Sigmoid colon (tissue), 7 donors: ENCODE measurements at places on chromosomes 7 and 10. TPM values are rescaled to one million over a fixed set of nuclear protein-coding genes. Genes with fewer than 3 reads are reported as not detected.

- no peaks in the 10 kb centered on the region for H3K27me3 ChIP-seq
- no peaks in the 10 kb centered on the region for H3K36me3 ChIP-seq
- H3K4me1 ChIP-seq = no peaks in the 10 kb centered on the region
- no peak overlapping the region for H3K4me3 ChIP-seq
Measured at GRCh38 chr7:26599982-26600381, 264.4 kb downstream of the SKAP2 start.

DNA sequence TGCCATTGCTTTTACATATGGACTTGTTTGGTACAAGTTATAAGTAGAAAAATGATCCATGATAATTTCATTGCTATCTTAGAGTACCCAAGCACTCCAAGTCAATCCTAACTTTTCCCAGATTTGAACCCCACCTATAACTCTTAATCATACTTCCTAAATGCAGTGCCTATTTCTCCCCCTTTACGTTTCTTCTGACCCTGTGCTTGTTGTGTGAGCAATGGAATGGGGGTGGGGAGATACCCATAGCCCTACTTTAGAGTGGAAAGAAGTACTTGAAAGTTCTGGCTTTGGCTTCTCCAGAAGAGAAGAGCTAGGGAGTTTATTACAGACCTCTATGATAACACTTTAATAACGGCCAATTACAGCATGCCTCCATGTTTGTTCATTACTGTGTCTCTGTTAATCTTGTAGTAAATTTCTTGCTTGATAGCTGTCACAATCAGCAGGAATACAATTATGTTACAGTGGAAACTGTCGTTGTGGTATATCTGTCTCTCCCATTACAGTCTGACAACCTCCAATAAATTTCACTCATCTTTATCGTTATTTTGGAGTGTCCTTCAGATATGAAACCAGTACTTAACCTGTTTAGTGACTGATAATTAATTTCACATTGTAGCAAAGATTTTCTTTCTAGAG, 34.0 kb downstream of the CNPY1 start:
- H3K36me3 ChIP-seq = no peaks in the 10 kb centered on the region
- H3K4me3 ChIP-seq = no peak overlapping the region
- no peak for DNase-seq
- no peak overlapping the region for H3K27ac ChIP-seq

DNA sequence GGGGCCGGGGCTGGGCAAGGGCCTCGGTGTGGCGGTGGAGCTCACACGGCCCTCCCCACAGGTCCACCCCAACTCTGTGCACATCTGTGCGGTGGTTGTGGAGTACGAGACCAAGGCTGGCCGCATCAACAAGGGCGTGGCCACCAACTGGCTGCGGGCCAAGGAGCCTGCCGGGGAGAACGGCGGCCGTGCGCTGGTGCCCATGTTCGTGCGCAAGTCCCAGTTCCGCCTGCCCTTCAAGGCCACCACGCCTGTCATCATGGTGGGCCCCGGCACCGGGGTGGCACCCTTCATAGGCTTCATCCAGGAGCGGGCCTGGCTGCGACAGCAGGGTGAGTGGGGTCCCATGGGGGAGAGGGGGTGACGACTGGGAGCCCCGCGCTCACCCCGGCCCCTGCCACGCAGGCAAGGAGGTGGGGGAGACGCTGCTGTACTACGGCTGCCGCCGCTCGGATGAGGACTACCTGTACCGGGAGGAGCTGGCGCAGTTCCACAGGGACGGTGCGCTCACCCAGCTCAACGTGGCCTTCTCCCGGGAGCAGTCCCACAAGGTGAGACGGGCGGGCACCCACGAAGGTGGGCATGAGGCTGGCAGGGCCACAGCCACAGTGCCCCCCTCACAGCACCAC, 8.8 kb downstream of the TMEM120A start:
- peaks cover 43% of the 10 kb centered on the region for H3K36me3 ChIP-seq
- H3K27ac ChIP-seq = peak overlapping the region; percentile 23
- peaks cover 16% of the 10 kb centered on the region for H3K4me1 ChIP-seq
- no peak for DNase-seq
- H3K27me3 ChIP-seq = no peaks in the 10 kb centered on the region
- no peak overlapping the region for H3K4me3 ChIP-seq

DNA sequence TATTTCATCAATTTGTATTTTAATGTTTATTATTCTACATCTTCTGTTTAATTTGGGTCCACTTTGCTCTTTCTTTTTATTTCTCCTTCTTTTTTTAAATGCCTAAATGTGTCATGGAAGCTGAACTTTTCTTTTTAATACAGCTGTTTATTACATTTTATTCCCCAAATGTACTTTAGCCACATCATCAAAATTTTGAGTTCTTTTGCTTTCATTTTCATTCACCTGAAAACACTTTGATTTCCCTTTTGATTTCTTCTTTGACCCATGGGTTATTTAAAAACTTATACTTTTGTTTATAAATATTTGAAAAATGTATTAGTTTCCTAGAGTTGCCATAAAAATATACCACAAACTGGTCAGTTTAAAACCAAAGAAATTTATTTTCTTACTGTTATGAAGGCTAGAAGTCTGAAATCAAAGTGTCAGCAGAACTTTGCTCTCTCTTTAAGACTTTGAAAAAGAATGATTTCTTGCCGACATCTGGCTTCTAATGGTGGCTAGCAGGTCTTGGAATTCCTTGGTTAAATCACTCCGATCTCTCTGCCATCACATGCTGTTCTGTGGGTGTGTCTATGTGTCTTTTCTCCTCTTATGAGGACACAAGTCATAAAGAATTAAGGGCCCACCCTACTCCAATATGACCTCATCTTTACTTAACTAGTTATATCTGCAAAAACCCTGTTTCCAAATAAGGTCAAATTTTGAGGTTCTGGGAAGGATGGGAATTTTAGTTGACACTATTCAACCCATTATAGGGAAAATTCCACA, 225.5 kb downstream of the ANKRD7 start:
- H3K4me3 ChIP-seq = no peak overlapping the region
- no peaks in the 10 kb centered on the region for H3K4me1 ChIP-seq
- no peak overlapping the region for H3K27ac ChIP-seq
- no peaks in the 10 kb centered on the region for H3K27me3 ChIP-seq

Gene GSAP
- 22.5 TPM for total RNA-seq

Gene FBXO24
- 2.8 TPM for total RNA-seq

Gene ABCA13
- 0.71 TPM for total RNA-seq

Gene PRLHR
- not detected for total RNA-seq

Gene SGPL1
- 18.5 TPM for total RNA-seq

Gene TMUB1
- 41.3 TPM for total RNA-seq
